Fibroblast of skin of right biceps (primary cell): ENCODE measurements at places on chromosomes 1 and 21.
A peak's percentile ranks its signal among the peaks of the same experiment; 100 is the strongest.

GRCh38 chr1:243230914-243231313, 24.2 kb downstream of the CEP170 start:
- DNase-seq = peak; percentile 30

DNA sequence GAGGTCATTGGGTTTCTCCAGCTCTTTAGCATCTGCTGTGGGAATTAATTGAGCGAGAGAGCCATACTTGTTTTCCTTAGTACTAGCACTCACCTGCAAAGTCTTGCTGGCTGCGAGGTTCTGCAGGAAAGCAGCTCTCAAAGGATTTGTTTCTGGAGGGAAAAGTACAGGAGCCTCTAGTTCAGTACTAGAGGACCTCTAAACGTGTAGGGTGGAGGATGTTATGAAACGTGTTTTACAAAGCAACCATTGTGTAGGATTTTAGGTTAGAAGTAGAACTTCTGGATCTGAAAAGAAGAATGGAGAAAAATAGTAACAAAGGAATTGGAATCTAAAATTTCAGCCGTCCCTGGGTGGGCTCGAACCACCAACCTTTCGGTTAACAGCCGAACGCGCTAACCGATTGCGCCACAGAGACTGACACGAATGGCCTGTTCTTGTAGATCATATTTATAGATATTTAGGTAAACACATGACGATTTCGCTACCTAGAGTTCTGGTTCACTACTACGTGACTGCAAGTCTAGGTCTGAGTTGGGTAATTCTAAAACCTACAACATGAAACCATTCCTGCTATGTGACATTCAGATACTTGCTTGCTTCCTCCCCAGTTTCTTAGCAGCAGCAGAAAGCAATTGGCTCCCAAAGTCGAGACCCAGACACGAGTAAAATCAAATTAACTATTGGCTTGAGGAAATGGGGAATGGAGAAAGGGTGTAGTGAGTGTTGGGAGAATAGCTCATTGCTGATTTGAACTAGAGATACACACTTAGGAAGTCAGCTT, 60.2 kb upstream of the CFAP126 start:
- peak; percentile 56 for DNase-seq

DNA sequence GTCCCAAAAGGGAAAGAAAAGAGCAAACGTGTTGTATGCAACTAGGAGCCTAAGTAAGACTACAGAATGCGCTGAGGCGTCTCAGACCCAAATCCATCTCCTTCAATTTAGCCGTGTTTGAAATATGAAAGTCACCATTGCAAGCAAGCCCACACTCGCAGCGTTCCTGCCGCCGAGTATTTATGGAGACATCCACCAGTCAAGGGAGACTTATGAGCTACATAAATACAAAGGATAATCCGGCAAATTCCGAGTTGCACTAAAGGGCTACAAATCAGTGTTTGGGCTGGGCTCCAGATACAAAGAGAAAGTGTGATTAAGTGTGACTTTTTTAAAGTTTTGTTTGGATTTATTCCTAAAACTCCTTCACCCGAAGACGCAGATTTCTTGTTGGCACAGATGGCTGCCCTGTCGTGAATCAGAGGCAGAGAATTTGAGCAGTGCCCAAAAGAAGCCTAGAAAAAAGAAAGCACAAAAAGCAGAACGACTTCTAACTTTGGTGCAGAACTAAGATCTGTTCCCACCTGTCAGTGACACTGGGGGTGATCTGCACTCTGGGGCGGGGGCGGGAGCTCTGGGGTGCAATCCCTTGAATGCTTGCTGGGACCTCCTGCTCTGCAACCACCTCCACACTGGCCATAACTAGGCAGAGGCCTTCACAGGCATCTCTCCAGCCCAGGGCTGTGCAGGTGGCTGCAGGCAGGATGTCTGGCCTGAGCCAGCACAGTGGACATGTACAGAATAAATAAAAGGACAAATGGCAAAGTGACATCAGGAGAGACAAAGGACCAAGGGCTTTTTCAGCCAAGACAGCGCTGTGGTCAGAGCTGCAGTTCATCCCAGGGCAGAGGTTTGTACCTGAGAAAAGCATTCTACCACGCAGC, 489.7 kb downstream of the NPHP4 start:
- no peak for DNase-seq

DNA sequence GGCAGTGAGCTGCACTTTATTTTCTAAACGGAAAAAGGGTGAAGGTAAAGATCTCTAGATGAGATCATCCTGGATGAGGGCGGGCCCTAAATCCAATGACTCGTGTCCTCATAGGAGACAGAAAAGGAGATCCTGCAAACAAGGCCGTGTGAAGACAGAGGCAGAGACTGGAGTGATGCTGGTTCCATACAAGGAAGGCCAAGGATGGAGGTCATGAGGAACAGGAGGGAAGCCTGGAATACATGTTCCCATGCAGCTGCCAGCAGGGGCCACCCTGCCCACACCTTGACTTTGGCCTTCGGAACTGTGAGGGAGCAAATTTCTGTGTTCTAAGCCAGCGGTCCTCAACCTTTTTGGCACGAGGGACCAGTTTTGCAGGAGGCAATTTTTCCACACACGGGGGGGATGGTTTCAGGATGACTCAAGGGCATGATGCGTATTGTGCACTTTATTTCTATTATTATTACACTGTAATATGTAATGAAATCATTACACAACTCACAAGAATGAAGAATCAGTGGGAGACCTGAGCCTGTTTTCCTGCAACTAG, 94.3 kb downstream of the PSMG1 start:
- DNase-seq = peak; percentile 72

DNA sequence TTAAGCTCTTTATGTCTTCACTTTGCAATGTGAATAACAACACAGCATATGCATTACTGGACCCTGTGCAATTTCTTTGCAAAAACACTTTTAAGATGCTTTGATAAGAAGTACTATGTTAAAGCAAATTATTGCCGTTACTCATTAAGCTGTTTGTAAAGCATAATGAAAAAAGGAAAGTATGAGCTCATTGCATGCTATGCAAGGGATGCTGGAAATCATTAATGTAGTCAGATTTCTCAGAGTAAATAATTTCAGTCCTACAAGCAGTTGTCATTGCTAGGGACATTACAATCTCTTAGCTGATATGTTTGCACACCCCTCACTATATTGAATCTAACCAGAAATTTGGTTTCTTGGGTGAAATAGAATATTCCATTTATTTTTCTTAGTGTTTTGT, 982.5 kb upstream of the ADGRL2 start:
- DNase-seq = peak; percentile 1

DNA sequence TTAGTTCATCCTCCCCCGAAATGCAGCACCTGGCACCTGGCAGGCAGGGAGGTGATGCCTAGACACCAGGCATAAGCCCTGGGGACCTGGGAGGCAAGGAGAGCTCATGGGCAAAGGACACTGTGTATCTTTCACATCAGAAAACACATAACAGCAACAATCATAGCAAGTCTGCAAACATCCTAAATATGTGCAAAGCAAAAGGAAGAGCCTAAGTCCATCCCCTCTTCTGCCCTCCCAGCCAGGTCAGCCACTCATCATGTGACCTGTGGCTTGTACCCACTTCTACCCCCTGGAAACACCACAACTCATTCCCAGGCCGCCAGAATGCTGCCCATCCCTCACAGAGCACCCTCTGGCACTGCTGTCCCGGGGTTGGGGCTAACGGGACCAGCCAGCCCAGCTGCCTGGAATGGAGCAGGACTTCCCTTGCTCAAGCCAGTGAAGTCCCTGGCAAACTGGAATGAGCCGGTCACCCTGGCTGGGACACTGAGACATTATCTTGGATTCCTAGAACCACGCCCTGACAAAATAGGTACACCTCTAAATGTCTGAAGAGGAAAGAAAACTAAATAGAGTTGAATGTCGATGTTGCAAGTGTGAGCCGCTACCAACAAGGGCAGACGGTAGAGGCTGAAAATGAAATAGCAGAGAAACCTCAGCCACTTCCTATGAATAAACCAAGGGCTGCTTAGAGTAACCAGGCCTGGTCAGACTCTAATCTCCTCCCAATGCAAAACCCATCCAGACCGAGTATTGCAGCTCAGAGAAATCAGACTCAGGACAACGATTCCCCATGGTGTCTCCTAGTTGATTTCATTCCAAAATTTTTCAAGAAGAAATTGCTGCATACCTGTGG, 29.4 kb downstream of the TMPRSS2 start:
- DNase-seq = no peak

- peak; percentile 20 for DNase-seq
These were observed 61.7 kb downstream of the GPR137B start for GRCh38 chr1:236204039-236204438.

GRCh38 chr1:224637515-224637914, 21.4 kb downstream of the CNIH3 start:
- DNase-seq = peak; percentile 93

GRCh38 chr1:78210175-78210574, 164.4 kb downstream of the GIPC2 start:
- DNase-seq = peak; percentile 48

GRCh38 chr1:204842369-204842768, 28.3 kb upstream of the NFASC start:
- DNase-seq = no peak

DNA sequence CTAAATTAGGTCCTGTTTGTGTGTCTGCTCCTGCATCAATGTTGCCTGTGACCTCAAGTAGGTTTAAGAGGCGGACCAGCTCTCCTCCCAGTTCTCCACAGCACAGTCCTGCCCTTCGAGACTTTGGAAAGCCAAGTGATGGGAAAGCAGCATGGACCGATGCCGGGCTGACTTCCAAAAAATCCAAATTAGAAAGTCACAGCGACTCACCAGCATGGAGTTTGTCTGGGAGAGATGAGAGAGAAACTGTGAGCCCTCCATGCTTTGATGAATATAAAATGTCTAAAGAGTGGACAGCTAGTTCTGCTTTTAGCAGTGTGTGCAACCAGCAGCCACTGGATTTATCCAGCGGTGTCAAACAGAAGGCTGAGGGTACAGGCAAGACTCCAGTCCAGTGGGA, 79.9 kb downstream of the PRDM2 start:
- peak; percentile 80 for DNase-seq
